Fibroblast of mammary gland (primary cell): ENCODE measurements at places on chromosomes 12 and 14.

DNA sequence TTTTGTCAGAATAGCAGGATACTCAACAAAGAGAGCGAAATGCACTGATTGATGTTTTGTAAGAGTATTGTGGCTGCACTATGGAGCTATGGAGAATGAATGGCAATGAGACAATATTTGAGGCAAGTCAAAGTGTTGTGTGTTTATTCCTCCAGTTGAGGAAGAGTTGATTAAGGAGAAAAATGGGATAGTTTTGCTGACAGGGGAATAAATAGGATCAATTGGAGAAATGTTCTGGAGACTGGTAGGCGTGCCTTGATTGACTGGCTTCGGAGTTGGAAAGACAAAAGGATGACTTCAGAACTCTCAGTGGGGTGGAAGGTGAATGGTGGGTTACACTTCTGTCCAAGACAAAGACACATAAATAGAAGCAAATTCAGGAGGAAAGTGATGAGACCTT is 1254.9 kb upstream of the TMEM132C start:
- DNase-seq, result no peak

- DNase-seq, result no peak
Observed at GRCh38 chr12:106267535-106267934, 19.7 kb upstream of the CKAP4 start.

GRCh38 chr12:120370343-120371243 is 1.6 kb upstream of the MSI1 start:
- no peak for DNase-seq

- no peak for DNase-seq
Observed at GRCh38 chr14:66315098-66315497, 171.1 kb upstream of the CCDC196 start.

DNA sequence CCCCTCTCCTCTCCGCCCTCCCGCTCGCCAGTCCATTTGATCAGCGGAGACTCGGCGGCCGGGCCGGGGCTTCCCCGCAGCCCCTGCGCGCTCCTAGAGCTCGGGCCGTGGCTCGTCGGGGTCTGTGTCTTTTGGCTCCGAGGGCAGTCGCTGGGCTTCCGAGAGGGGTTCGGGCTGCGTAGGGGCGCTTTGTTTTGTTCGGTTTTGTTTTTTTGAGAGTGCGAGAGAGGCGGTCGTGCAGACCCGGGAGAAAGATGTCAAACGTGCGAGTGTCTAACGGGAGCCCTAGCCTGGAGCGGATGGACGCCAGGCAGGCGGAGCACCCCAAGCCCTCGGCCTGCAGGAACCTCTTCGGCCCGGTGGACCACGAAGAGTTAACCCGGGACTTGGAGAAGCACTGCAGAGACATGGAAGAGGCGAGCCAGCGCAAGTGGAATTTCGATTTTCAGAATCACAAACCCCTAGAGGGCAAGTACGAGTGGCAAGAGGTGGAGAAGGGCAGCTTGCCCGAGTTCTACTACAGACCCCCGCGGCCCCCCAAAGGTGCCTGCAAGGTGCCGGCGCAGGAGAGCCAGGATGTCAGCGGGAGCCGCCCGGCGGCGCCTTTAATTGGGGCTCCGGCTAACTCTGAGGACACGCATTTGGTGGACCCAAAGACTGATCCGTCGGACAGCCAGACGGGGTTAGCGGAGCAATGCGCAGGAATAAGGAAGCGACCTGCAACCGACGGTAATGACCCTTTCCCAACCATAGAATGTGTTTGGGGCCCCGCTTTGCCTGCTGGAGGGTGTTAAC is 615 bp downstream of the CDKN1B start:
- DNase-seq, result no peak

GRCh38 chr14:80475074-80475473 is 263.8 kb upstream of the DIO2 start:
- DNase-seq, result peak; percentile 45
